ENCODE measurements at places on chromosomes 12 and 14.

GRCh38 chr14:69687606-69688298 lies 76.4 kb downstream of the SUSD6 start:
- DNase-seq: no peak
- no peaks in the 10 kb centered on the region for H3K27me3 ChIP-seq
- H3K4me1 ChIP-seq: peaks cover 67% of the 10 kb centered on the region

GRCh38 chr14:102085948-102086708 lies 716 bp downstream of the HSP90AA1 start:
- DNase-seq: peak; percentile 64
- H3K27me3 ChIP-seq: no peaks in the 10 kb centered on the region
- peak overlapping the region; percentile 93 for H3K27ac ChIP-seq
- peaks cover 15% of the 10 kb centered on the region for H3K36me3 ChIP-seq
- H3K4me1 ChIP-seq: peaks cover 62% of the 10 kb centered on the region
- peak overlapping the region; percentile 94 for H3K4me3 ChIP-seq

DNA sequence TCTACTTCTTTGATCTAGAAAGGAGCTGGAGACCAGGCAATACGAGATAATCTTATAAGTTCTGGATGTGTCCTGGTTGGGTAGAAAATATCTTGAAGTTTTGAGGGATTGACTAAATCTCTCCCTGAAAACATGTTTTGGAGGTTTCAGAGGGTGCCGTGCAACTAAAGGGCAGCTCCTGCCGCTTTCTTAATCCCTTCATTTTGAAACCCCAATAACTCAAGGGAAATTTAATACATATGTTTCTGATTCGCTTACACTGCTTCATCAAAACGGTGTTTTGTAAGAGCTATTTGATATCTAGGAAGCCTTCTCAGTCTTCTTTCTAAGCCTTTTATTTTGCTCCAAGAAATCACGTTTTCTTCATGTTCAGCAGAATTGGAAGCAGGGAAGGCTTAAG lies 129.0 kb downstream of the ASCL1 start:
- DNase-seq: no peak
- no peak overlapping the region for H3K27ac ChIP-seq
- no peaks in the 10 kb centered on the region for H3K36me3 ChIP-seq

- no peaks in the 10 kb centered on the region for H3K36me3 ChIP-seq
- no peak overlapping the region for H3K4me3 ChIP-seq
- no peak overlapping the region for H3K27ac ChIP-seq
- DNase-seq: no peak
- no peaks in the 10 kb centered on the region for H3K4me1 ChIP-seq
These were observed 2.8 kb upstream of the TSPAN8 start for GRCh38 chr12:71160585-71160984.

GRCh38 chr14:104138718-104139459 lies 502 bp downstream of the KIF26A start:
- peak overlapping the region; percentile 58 for H3K4me3 ChIP-seq
- no peaks in the 10 kb centered on the region for H3K36me3 ChIP-seq

DNA sequence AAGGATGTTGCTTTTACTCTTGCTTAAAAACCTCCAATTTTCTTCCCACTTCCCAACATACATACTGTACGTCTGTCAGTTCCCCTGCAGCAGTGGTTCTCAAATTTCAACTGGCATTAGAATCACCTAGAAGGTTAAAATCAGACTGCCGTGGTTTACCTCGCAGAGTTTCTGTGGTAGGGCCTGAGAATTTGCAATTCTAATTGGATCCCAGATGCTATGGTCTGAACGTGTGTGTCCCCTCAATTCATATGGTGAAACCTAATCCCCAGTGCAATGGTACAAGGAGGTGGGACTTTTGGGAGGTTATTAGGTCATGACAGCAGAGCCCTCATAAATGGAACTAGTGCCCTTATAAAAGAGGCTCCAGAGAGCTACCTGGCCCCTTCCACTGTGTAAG lies 226.9 kb downstream of the CRADD start:
- no peaks in the 10 kb centered on the region for H3K36me3 ChIP-seq
- H3K27ac ChIP-seq: no peak overlapping the region
- H3K4me3 ChIP-seq: no peak overlapping the region
- no peaks in the 10 kb centered on the region for H3K27me3 ChIP-seq

- peak within 1 kb of the TSS; percentile 96 for H3K4me3 ChIP-seq
- H3K4me1 ChIP-seq: peaks cover 20% of the 10 kb centered on the region
These were observed at the start of gene OGFOD2 for GRCh38 chr12:122974892-122975789. Gene OGFOD2, plus strand, starts transcription at chr12:122975244. Its CDS starts 8 bp downstream, at chr12:122975252.

- H3K36me3 ChIP-seq: no peaks in the 10 kb centered on the region
- H3K4me3 ChIP-seq: no peak overlapping the region
- no peak for DNase-seq
- peaks cover 11% of the 10 kb centered on the region for H3K4me1 ChIP-seq
These were observed 23.6 kb downstream of the PACS2 start for GRCh38 chr14:105337966-105338741.

GRCh38 chr14:22549981-22550673 lies 38.9 kb downstream of the DAD1 start:
- no peaks in the 10 kb centered on the region for H3K27me3 ChIP-seq
- peaks cover 87% of the 10 kb centered on the region for H3K4me1 ChIP-seq
- peak; percentile 61 for DNase-seq
- peak overlapping the region; percentile 94 for H3K4me3 ChIP-seq

DNA sequence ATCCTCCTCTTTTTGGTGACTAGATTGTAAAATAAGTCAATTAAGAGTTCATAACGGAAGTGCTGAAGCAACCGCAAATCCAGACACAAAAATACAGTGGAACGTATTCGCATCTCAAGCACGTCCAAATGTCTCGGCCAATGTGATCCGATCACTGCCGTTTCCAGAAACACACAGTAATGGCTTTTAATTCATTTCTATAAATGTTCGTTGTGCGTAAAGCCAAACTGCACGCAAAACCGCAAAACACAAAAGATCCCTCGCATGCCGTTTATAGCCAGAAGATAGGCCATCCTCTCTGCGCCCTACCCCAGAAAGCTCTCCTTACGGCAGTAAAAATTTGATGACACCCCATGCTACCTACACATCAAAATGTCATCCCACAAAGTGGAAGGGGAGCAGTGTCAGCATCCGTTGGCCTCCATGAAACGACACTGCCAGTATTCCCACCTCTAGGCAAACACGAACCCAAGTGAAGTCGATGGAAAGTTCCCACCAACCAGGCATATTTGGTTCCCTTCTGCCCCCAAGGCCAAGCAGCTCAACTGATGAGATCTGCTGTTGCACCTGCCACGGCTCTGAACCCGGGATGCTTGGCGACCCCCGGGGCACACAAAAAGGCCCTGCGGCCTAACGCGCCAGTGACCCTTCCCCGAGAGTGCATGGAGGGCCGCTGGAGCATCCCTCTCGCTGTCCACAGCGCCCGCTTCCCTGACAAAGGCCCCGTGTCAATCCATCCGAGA lies 1.4 kb downstream of the HECTD4 start:
- H3K27me3 ChIP-seq: no peaks in the 10 kb centered on the region
- peaks cover 14% of the 10 kb centered on the region for H3K4me1 ChIP-seq
- peak overlapping the region; percentile 80 for H3K27ac ChIP-seq

GRCh38 chr14:32824195-32824594 lies 114.5 kb upstream of the NPAS3 start:
- no peaks in the 10 kb centered on the region for H3K36me3 ChIP-seq
- H3K4me3 ChIP-seq: no peak overlapping the region
- DNase-seq: no peak
- no peak overlapping the region for H3K27ac ChIP-seq

- H3K36me3 ChIP-seq: no peaks in the 10 kb centered on the region
- H3K27me3 ChIP-seq: peaks cover 27% of the 10 kb centered on the region
- peak; percentile 5 for DNase-seq
- H3K4me3 ChIP-seq: peak overlapping the region; percentile 91
- H3K27ac ChIP-seq: peak overlapping the region; percentile 62
- H3K4me1 ChIP-seq: peaks cover 22% of the 10 kb centered on the region
These were observed 396 bp downstream of the FERMT2 start for GRCh38 chr14:52950410-52950897.

DNA sequence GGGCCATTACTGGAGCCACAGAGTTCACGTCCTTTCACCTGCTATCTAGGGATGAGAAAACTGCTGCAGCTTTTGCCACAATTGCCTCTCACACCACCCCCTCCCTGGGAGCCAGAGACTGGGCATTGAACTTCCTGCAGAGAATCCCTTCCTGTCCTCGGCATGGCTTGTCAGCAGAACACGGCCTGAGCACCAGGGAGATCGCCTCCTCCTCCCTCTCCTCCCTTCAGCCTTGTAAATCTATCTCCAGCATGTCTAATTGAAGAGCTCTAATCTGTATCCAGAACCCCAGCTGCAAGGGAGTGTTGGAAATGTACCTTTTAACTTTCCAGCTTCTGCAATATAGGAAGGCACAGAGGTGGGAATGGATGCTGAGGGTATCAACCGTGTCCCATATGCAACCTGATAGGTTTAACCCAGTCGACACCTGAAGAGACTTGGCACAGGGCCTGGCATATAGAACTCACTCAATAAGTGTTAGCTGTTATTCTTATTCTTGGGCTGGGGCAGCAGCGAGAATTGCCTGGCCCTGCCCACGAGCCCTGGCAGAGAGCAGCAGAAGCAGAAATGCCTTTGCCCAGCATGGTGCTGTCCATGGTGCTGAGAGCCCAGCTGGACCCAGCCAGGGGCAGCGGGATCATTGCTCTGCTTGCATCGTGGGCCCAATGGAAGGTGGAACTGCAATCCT lies 26.8 kb downstream of the TMEM63C start:
- H3K36me3 ChIP-seq: no peaks in the 10 kb centered on the region
- H3K4me1 ChIP-seq: peaks cover 3% of the 10 kb centered on the region
- H3K4me3 ChIP-seq: peak overlapping the region; percentile 19
- H3K27ac ChIP-seq: no peak overlapping the region
- H3K27me3 ChIP-seq: peaks cover 25% of the 10 kb centered on the region
- DNase-seq: peak; percentile 29

GRCh38 chr14:73713206-73713802 lies 880 bp downstream of the PNMA1 start:
- peak overlapping the region; percentile 99 for H3K4me3 ChIP-seq
- peaks cover 10% of the 10 kb centered on the region for H3K36me3 ChIP-seq
- H3K27ac ChIP-seq: peak overlapping the region; percentile 98

DNA sequence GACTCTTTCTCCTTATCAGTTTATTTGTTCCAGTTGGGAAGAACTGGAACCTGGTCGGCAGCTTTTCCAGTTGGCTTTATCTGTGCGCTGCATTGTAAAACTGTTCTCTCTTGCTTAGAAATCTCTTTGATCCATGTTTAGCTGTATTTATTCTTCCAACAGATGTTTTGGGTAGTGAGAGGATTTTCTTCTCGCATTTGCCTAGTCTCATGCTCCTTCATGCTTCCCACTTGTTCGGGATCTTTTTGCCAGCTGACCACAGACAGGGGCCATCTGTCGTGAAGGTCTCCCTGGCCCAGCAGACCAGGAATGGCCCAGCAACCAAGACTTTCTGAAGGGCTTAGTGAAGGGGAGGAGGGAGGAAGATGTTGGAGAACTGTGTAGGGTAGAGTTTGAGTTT lies 21.6 kb downstream of the NTF3 start:
- peaks cover 2% of the 10 kb centered on the region for H3K4me1 ChIP-seq
- no peak overlapping the region for H3K4me3 ChIP-seq
- no peak overlapping the region for H3K27ac ChIP-seq
- no peaks in the 10 kb centered on the region for H3K36me3 ChIP-seq
- DNase-seq: no peak

- no peak overlapping the region for H3K4me3 ChIP-seq
- H3K27me3 ChIP-seq: no peaks in the 10 kb centered on the region
- H3K36me3 ChIP-seq: peaks cover 12% of the 10 kb centered on the region
- DNase-seq: no peak
- peaks cover 49% of the 10 kb centered on the region for H3K4me1 ChIP-seq
- H3K27ac ChIP-seq: peak overlapping the region; percentile 19
These were observed 37.8 kb downstream of the TC2N start for GRCh38 chr14:91829511-91829910.

DNA sequence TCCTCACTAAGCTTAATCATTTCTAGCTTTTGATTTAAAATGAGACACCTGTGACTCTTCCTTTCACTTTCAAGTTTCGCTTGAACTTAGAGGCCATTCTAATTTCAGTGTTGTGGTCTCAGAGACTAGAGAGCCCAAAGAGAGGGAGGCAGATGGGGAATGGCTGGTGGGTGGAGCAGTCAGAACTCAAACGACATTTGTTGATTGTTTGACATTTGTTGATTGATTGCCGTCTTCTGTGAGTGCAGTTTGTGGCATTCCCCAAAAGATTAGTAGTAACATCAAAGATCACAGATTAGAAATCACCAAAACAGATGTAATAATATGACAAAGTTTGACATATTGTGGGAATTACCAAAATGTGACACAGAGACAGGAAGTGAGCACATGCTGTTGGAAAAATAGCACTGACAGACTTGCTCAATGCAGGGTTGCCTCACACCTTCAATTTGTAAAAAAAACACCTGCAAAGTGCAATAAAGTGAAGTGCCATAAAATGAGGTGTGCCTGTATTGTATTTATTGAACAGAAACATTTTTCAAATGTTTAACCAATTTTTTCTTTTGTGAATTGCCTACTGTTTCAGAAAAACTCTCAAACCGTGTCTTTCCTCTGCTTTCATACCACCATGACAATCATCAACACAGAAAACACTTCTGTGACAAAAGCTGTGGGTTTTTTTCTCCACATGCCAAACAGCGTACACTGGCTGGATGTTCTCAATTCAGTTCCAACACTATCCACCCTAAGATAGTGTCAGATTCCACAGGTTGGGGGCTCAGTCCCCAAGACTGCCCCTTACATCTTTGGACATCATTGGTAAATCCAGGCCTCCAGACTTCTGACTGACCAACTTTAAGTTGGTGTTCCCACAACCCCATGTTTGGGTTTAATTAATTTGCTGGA lies 376.3 kb upstream of the RGS6 start:
- peak overlapping the region; percentile 90 for H3K4me3 ChIP-seq
- H3K27me3 ChIP-seq: no peaks in the 10 kb centered on the region
- H3K27ac ChIP-seq: peak overlapping the region; percentile 98

- DNase-seq: no peak
- H3K27ac ChIP-seq: no peak overlapping the region
- peaks cover 4% of the 10 kb centered on the region for H3K36me3 ChIP-seq
- H3K27me3 ChIP-seq: peaks cover 49% of the 10 kb centered on the region
- H3K4me3 ChIP-seq: no peak overlapping the region
These were observed 48.4 kb upstream of the PTPRO start for GRCh38 chr12:15273896-15274295.

GRCh38 chr12:89280833-89281538 lies 71.3 kb downstream of the DUSP6 start:
- H3K4me1 ChIP-seq: peaks cover 16% of the 10 kb centered on the region
- H3K36me3 ChIP-seq: no peaks in the 10 kb centered on the region
- H3K4me3 ChIP-seq: peak overlapping the region; percentile 52
- no peaks in the 10 kb centered on the region for H3K27me3 ChIP-seq
- H3K27ac ChIP-seq: peak overlapping the region; percentile 51
